ENCODE measurements at places on chromosomes 5 and 9. TPM values are rescaled to one million over a fixed set of nuclear protein-coding genes. Genes with fewer than 3 reads are reported as not detected.

GRCh38 chr5:179418972-179419371 is 73.7 kb upstream of the ADAMTS2 start:
- H3K27ac ChIP-seq = no peak overlapping the region
- no peaks in the 10 kb centered on the region for H3K36me3 ChIP-seq
- H3K27me3 ChIP-seq = peaks cover 2% of the 10 kb centered on the region

The ABLIM3 gene
- 10.0 TPM for polyA plus RNA-seq

DNA sequence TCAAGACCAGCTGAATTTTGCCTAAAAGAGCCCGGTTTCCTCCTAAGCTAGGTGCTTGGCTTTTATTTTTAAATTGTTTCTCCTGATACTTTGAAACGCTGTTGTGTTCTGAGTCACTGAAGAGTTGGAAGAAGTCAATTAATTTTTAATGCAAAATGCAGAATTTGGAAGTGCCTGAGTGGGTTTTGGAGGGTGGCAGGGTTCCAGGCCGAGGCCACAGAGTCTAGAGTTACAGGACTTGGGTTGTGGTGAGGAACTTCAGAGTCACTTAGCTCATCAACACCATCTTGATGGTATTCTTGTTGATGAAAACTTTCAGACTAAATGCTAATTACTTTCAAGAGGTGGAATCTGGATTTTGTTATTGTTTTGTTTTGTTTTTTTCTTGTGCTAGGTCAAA is 130.6 kb downstream of the PDZD2 start:
- no peaks in the 10 kb centered on the region for H3K4me1 ChIP-seq
- no peaks in the 10 kb centered on the region for H3K27me3 ChIP-seq
- DNase-seq = no peak
- no peaks in the 10 kb centered on the region for H3K36me3 ChIP-seq
- H3K4me3 ChIP-seq = no peak overlapping the region
- H3K27ac ChIP-seq = no peak overlapping the region

The ENTREP1 gene
- polyA plus RNA-seq = 1.2 TPM

DNA sequence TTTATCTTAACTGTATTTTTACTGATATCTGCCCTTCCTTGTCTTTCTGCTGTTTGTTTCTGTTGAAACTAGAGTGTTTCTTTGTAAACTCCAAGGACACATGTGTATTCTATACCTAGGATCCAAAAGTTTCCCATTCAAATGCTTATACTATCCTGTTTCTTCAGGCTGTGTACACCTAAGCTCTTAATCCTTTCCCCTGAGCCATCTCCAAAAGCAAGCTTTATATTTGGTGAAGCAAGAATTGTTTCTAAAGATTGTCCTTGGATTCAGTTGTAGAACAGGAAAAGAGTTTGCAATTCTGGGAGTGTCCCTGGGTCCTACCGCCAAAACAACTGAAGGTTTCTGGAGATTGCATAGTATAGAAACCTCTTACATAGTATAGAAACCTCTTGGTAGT is 65.9 kb downstream of the CWC27 start:
- no peaks in the 10 kb centered on the region for H3K27me3 ChIP-seq
- no peak overlapping the region for H3K4me3 ChIP-seq
- H3K27ac ChIP-seq = no peak overlapping the region
- DNase-seq = no peak
- no peaks in the 10 kb centered on the region for H3K4me1 ChIP-seq
- H3K36me3 ChIP-seq = no peaks in the 10 kb centered on the region

DNA sequence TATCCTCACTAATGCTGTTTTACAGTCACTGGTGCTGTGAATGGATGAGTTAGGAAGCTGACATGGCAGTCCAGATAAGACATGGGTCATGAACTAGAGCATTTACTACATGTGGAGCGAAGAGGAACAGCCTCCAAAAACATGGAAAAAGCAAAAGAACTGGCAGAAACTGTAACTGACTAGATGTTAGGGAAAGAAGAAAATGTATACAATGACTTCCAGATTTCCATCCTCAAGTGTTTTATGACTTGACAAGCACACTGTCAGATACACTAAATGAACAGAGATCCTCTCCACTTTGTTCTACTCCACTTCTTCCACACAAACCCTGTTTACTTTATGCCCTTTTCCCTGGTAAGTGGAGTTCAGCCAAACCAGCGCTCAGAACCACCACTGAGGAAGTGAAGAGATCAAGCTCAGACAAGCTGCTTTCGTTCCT is 11.5 kb downstream of the HMGCS1 start:
- H3K27me3 ChIP-seq = no peaks in the 10 kb centered on the region
- no peak overlapping the region for H3K4me3 ChIP-seq
- H3K27ac ChIP-seq = no peak overlapping the region
- H3K36me3 ChIP-seq = peaks cover 6% of the 10 kb centered on the region
- no peak for DNase-seq

GRCh38 chr5:13501176-13501575 is 443.3 kb downstream of the DNAH5 start:
- H3K4me1 ChIP-seq = no peaks in the 10 kb centered on the region
- H3K36me3 ChIP-seq = no peaks in the 10 kb centered on the region
- no peak overlapping the region for H3K4me3 ChIP-seq
- no peak overlapping the region for H3K27ac ChIP-seq
- DNase-seq = peak; percentile 16

The THBS4 gene
- 3.3 TPM for polyA plus RNA-seq

The SLC6A7 gene
- 7.1 TPM for polyA plus RNA-seq

The EXOSC2 gene
- polyA plus RNA-seq = 31.5 TPM

The OLFML2A gene
- 3.4 TPM for polyA plus RNA-seq

DNA sequence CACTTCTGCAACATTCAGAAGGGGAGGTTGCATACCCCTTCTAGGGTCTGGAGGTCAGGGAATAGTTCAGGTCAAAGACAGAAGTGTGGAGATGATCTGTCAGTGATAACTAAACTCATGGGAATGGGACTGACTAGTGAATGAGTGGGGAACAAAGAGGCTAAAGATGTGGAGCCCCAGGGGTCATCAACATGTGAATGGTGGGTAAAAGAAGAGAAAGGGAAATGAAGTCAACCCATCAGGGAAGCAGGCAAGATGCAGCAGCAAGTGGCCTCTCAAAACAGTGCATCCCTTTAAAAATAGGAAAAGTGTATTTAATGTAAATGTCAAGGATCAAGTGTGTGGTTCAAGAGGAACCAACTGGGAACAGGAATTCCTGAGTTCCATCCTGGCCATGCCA is 69.9 kb downstream of the PLPPR1 start:
- H3K27ac ChIP-seq = no peak overlapping the region
- no peaks in the 10 kb centered on the region for H3K27me3 ChIP-seq
- no peak overlapping the region for H3K4me3 ChIP-seq
- no peak for DNase-seq
- no peaks in the 10 kb centered on the region for H3K4me1 ChIP-seq

DNA sequence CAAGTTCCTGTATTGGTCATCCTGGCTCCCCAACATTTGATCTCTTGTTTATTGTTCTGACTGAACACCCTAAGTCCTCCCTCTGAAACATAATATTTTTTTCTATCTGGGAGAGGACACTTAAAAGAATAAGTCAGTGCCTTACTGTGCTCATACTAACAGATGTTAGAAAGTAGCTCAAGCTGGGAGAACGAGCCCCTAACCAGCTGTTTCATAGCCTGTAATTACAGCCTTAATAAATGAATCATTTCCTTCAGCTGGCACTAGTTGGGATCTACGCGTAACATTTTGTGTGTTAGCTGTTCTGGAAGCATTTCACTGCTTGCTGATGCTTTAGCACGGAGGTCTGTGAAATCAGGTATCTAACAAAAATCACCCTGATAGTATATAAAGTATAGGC is 345.9 kb upstream of the RIOK2 start:
- H3K4me1 ChIP-seq = no peaks in the 10 kb centered on the region
- no peak overlapping the region for H3K4me3 ChIP-seq
- H3K36me3 ChIP-seq = no peaks in the 10 kb centered on the region

DNA sequence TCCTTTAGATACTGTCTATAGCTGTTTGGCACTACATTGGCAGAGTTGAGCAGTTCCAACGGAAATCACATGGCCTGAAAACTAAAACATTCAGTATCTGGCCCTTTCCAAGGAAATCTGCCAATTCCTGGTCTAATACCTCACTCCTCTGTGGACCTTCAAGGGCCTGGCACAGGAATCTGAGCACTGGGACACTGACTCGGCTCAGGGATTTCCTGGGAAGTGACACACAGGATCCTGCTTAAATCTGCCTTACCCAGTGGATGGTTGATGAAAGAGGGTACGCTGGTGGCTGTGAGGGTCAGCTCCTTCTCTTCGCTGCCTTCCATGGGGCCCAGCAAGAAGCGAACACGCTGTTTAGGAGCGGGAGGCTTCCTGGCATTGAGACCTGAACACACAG is 904 bp downstream of the TRUB2 start:
- peaks cover 69% of the 10 kb centered on the region for H3K36me3 ChIP-seq
- peaks cover 19% of the 10 kb centered on the region for H3K4me1 ChIP-seq
- H3K27me3 ChIP-seq = no peaks in the 10 kb centered on the region
- H3K4me3 ChIP-seq = peak overlapping the region; percentile 88
- no peak overlapping the region for H3K27ac ChIP-seq
- DNase-seq = no peak

The TMEM252 gene
- polyA plus RNA-seq = 0.10 TPM

GRCh38 chr5:167442922-167443321 is 848.5 kb upstream of the WWC1 start:
- H3K36me3 ChIP-seq = no peaks in the 10 kb centered on the region
- H3K4me1 ChIP-seq = no peaks in the 10 kb centered on the region
- DNase-seq = no peak

DNA sequence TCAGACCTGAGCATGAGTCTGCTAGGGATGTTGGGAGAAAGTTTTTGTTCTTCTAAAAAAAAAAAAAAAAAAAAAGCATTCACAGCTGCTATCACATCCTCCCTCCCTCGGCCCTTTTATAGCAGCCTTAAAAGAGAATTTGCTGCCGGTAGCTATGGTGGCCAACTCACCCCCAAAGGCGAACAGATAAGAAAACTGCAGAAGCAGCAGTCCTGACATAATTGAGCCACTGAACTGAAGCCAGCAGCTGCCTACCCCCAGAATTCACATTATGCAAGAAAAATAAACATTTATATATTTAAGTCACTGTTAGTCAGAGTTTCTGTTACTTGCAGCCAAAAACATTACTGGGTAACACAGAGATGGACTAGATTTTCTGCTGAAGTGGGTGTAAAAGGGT is 124.3 kb upstream of the SMARCA2 start:
- H3K27ac ChIP-seq = no peak overlapping the region
- H3K27me3 ChIP-seq = no peaks in the 10 kb centered on the region
- H3K4me3 ChIP-seq = no peak overlapping the region
- H3K36me3 ChIP-seq = no peaks in the 10 kb centered on the region
- no peaks in the 10 kb centered on the region for H3K4me1 ChIP-seq

The ALDH1B1 gene
- polyA plus RNA-seq = 4.2 TPM

The TMOD1 gene
- 9.9 TPM for polyA plus RNA-seq

DNA sequence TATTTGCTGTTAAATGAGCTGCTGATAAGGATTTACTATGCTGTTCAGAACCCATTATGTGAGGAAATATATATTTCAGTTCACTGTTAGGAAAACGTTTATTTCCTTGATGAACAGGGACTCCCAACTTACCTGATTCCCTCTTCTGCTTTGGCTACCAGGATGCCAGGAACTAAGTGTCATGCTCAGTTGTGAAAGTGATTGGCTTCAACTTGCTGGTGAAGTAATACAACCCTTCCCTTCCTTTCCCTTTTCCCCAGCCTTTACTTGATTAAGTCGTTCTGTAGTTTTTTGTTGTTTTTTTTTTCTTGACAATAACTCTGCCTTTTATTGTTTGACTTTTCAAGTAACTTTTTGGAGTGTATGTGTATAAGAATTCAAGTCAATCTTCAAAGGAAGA is 309.3 kb downstream of the DOCK8 start:
- no peak overlapping the region for H3K4me3 ChIP-seq
- no peaks in the 10 kb centered on the region for H3K27me3 ChIP-seq
- H3K4me1 ChIP-seq = no peaks in the 10 kb centered on the region
- H3K36me3 ChIP-seq = peaks cover 6% of the 10 kb centered on the region

- H3K27me3 ChIP-seq = no peaks in the 10 kb centered on the region
- no peak overlapping the region for H3K27ac ChIP-seq
- H3K4me1 ChIP-seq = no peaks in the 10 kb centered on the region
These were observed 20.8 kb downstream of the ACER2 start for GRCh38 chr9:19429595-19429994.

The LCNL1 gene
- polyA plus RNA-seq = not detected

DNA sequence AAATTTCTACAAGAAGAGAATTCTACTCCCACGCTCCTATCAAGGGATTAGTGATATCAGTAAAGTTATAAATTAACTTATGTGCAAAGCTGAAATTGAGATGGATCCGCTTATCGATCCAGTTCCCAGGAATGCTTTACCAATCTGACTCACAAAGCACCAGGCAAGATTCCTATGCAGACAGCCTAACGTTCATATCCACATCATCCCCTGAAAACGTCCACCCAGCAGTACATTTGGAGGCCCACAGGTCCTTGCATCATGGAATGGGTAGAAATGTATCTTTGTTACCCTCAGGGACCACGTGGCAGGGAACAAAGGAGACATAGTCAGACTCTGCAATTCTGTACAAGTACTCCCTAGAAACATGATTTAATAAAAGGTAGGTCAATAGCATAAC is 147.4 kb downstream of the ESM1 start:
- H3K36me3 ChIP-seq = no peaks in the 10 kb centered on the region
- no peaks in the 10 kb centered on the region for H3K27me3 ChIP-seq
- H3K4me3 ChIP-seq = no peak overlapping the region
- H3K27ac ChIP-seq = peak overlapping the region; percentile 55

- H3K4me3 ChIP-seq = no peak overlapping the region
- H3K27ac ChIP-seq = no peak overlapping the region
- H3K36me3 ChIP-seq = peaks cover 2% of the 10 kb centered on the region
- no peak for DNase-seq
- H3K27me3 ChIP-seq = no peaks in the 10 kb centered on the region
These were observed 266.6 kb downstream of the PRELID2 start for GRCh38 chr5:145568581-145568980.

- DNase-seq = peak; percentile 27
- no peak overlapping the region for H3K27ac ChIP-seq
- no peaks in the 10 kb centered on the region for H3K4me1 ChIP-seq
- H3K27me3 ChIP-seq = no peaks in the 10 kb centered on the region
- no peak overlapping the region for H3K4me3 ChIP-seq
These were observed 35.5 kb downstream of the OLFML2A start for GRCh38 chr9:124812441-124812876.

- H3K4me3 ChIP-seq = no peak overlapping the region
- H3K27ac ChIP-seq = no peak overlapping the region
- DNase-seq = no peak
- no peaks in the 10 kb centered on the region for H3K36me3 ChIP-seq
These were observed 322.0 kb downstream of the NTRK2 start for GRCh38 chr9:84991514-84991870.

The PTGDS gene
- polyA plus RNA-seq = 36.7 TPM

Measured in small intestine (tissue), 16 donors.